Inflammatory macrophage treated with lipopolysaccharide for 1 hour (primary cell): ENCODE measurements at places on chromosomes 2 and 18.
A peak's percentile ranks its signal among the peaks of the same experiment; 100 is the strongest.

GRCh38 chr18:12857215-12857905, 26.7 kb downstream of the PTPN2 start:
- DNase-seq = no peak

DNA sequence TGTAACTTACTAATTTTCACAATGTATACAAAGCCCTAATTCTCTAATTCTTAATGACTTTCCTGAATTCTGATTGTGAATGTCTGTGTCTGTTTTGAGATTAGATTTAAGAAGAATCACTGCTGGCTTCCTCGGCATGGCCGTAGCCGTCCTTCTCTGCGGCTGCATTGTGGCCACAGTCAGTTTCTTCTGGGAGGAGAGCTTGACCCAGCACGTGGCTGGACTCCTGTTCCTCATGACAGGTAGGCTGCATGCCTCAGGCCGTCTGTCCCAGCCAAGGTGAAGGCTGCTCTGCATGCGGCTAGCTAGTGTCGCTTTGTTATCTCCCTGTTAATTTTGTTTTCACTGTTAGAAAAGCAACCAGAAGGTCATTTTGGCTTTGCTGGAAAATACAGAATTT, 41.2 kb downstream of the TMEM178A start:
- no peak for DNase-seq

DNA sequence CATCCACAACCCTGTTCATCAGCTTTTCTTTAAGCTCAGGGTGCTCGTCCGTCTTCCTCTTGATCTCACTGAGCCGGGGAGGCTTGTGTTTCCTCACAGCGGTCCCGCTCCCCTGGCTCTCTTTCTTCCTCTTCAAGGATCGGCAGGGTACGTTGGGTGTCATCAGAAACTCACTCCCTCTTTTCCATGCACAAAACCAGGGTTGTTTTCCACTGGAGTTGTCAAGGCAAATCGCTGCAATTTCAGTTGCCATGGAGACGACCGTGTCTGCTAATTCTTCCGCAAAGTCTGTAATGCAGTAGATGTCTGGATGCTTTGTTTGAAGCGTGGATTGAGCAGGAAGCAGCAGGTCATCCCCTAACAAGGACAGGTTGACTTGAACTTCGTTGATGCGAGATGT, 146.4 kb downstream of the DAW1 start:
- DNase-seq = no peak

- no peak for DNase-seq
These were observed 135.0 kb downstream of the SP3 start for GRCh38 chr2:173830170-173830569.

DNA sequence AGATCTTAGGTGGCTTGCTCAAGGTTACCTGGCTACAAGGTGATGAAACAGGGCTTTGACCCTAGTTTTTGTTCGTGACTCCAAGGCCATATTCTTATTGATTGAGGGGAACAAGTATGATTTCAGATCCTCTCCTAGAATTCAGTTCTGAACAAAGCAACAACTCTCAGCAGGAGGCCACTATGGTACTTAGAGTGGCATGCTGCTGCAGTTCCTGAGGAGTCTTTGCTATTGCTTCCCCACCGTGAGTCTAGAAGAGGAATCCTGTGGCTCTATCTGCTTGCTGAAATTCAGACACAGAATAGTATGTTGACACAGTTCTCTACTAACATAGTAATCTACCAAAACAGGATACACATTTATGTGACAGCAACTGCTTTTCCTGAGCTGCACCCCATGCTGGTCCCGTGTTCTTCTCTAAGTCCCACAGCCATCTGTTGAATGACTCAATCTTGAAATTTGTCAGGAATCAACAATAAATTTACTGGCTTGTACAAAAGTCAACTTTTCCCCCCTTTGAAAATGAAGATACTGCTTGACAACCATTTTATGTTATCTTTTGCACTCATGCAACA, 4.1 kb downstream of the TGFBRAP1 start:
- no peak for DNase-seq

DNA sequence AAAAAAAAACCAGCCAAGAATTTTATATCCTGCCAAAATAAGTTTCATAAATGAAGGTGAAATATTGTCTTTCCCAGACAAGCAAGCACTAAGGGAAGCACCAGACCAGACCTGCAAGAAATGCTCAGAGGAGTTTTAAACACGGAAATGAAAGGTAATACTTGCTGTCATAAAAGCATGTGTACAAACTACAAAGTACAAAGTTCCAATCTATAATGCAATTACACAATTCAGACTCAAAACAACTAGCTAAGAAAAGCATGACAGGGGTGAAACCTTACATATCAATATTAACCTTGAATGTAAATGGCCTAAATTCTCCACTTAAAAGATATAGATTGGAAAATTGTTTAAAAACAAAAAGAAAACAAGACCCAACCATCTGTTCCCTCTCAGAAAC, 45.0 kb upstream of the ASXL3 start:
- DNase-seq = no peak

GRCh38 chr2:80026040-80026729, 278.4 kb downstream of the LRRTM1 start:
- DNase-seq = no peak

- no peak for DNase-seq
These were observed 62.7 kb downstream of the ADD2 start for GRCh38 chr2:70705160-70705850.

GRCh38 chr2:159297042-159297707, 10.7 kb upstream of the WDSUB1 start:
- DNase-seq = peak; percentile 42

DNA sequence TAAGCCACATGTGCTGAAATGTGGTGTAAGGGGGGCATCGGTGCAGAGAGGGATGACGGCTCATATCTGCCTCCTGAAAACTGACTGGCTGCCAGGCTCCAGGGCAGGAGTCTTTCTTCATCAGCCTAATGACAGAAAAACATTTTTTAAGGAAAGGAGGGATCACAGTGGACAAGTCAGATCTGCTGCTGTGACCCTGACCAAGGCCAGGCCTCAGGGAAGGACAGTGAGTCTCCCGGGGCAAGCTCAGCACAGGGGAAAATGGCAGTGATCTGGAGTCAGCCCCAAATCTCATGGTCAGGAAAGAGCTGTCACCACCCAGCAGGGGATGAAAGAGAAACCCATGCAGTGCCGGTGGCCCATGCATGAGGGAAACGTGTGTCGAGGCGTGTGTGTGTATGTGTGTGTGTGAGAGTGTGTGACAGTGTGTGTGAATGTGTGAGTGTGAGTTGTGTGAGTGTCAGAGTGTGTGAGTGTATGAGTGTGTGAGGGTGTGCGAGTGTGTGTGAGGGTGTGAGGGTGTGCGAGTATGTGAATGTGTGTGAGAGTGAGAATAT, 134.5 kb downstream of the INHBB start:
- DNase-seq = no peak

- DNase-seq = no peak
These were observed 7.1 kb upstream of the ZBTB14 start for GRCh38 chr18:5302606-5303005.

- DNase-seq = no peak
These were observed 300.3 kb downstream of the AGPS start for GRCh38 chr2:177692783-177693269.
